Activated CD8-positive, alpha-beta memory T cell treated with anti-CD3 and anti-CD28 coated beads for 1 hour (primary cell): ENCODE measurements at places on chromosomes 3 and 15.

- DNase-seq, result no peak
Observed at GRCh38 chr3:152834776-152835600, at the start of gene P2RY1. Gene P2RY1 (plus strand): TSS chr3:152835131. CDS start chr3:152835783, 652 bp downstream.

DNA sequence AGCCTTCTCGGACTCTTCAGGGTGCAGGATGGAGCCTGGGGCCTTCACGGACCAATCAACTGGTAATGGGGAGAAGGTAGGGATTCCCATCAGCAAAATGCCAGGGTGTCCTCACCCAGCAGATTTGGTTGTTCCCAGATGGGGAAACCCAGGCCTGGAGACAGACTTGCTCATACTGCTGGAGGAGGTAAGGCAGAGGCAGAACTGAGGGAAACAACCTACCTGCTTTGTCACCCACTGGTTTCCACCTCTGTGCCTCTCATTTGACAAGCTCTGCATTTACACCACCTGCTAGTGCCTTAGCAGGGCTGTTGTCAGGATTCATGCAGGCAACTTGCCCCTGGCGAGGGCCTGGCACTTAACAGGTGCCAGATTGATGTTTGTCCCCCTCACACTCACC lies 15.9 kb downstream of the RHCG start:
- DNase-seq, result no peak

GRCh38 chr15:33518421-33518820 lies 207.7 kb downstream of the RYR3 start:
- DNase-seq, result no peak

GRCh38 chr3:74214286-74214685 lies 400.2 kb downstream of the CNTN3 start:
- DNase-seq, result no peak

DNA sequence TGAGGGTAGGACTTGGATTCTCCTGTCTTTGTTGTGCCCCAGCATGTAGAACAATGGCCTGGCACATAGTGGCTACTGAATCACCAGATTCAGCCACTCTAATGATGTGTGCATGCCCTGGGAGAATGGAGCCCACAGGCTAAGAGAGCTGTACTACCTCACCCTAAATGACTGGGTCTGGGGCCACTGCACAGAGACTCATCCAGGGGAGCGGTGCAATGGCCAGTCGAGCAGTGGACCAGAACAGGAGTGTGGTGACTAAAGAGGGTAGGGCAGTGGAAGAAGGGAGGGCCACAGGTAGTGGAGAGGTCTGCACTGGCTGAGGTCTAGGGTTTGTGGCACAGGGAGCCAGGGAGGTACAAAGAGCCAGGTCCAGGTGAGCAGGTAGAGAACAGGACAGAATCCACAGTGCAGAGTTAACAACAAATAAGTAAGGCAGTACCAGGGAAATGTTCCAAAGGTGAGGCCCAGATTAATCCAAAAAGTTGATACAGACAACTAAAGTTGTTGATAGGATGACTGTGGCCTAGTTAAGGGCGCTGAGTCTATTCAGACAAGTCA lies 142.7 kb upstream of the ATP11B start:
- DNase-seq, result no peak
